Stimulated activated CD4-positive, alpha-beta T cell treated with anti-CD3 and anti-CD28 coated beads, Interleukin-12 subunit alpha, Interleukin-12 subunit beta, amount 100 ng/mL, for 24 hours (primary cell): ENCODE measurements at places on chromosomes 12 and 14.

DNA sequence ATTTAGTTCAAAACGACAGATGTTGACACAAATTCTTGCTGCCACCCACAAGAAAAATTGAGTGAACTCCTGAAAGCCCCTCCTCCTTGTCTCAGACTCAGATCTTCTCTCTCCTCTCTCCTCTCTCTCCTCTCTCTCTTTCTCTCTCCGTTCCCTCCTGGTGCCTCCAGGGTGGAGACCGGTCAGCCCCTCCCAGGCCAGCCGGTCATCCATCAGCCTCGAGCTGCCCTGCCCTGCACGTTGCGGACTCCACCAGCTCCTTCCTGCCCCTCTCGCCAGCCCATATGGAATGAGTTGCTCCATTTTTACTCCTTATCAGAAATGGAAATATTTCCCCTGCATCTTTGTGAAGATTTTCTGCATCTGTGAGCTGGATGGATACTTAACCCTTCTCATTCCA, 103.8 kb downstream of the TBX5 start:
- no peak for DNase-seq

DNA sequence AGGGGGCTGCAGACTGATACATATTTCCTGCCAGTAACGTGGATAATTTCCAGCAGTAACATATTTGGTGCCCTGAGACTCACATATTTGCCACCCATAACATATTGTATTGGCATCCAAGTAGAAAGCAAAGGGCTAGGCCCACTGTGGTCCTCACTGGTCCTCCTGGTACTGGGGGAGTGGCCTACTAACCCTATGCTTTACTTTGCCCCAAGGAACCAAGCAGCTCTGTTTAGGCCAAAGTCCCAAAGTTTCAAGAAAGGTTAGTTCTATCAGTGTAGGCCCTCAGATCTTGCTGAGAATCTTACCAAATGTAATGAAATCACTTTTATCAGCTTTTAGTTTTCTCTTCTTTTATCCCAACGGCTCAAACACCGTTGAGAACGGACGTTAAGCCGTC, 35.4 kb upstream of the NAP1L1 start:
- no peak for DNase-seq

- no peak for DNase-seq
These were observed 27.5 kb upstream of the PLEKHG7 start for GRCh38 chr12:92675092-92675865.

GRCh38 chr14:64824471-64824870, 55.2 kb downstream of the SPTB start:
- no peak for DNase-seq

- DNase-seq, result no peak
These were observed 496.9 kb upstream of the STXBP6 start for GRCh38 chr14:25546826-25547225.
